ENCODE measurements at places on chromosomes 1 and 21.
A peak's percentile ranks its signal among the peaks of the same experiment; 100 is the strongest.

GRCh38 chr1:241553886-241554592 lies 21.9 kb downstream of the KMO start:
- DNase-seq, result no peak

DNA sequence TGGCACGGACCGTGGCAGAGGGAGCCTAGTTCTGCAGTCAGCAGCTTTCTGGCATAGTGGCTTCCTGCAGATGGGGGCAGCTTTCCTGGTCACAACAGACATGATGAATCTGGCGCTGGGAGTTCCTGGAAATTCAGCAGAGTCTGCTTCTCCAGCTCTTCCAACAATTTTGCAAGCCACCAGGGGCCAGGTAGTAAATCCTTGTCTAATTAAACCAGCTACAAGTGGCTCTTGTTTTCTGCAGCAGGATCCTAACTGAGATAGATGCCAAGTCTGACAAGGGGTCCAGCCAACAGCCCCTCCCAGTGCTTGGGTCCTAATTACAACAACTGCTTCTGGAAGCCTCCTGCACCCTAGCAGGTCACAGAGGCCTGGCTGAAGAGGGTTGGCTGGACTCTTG lies 35.8 kb downstream of the TRIM62 start:
- no peak for DNase-seq

- DNase-seq, result no peak
Measured at GRCh38 chr1:220770245-220770913, 16.3 kb upstream of the MTARC1 start.

DNA sequence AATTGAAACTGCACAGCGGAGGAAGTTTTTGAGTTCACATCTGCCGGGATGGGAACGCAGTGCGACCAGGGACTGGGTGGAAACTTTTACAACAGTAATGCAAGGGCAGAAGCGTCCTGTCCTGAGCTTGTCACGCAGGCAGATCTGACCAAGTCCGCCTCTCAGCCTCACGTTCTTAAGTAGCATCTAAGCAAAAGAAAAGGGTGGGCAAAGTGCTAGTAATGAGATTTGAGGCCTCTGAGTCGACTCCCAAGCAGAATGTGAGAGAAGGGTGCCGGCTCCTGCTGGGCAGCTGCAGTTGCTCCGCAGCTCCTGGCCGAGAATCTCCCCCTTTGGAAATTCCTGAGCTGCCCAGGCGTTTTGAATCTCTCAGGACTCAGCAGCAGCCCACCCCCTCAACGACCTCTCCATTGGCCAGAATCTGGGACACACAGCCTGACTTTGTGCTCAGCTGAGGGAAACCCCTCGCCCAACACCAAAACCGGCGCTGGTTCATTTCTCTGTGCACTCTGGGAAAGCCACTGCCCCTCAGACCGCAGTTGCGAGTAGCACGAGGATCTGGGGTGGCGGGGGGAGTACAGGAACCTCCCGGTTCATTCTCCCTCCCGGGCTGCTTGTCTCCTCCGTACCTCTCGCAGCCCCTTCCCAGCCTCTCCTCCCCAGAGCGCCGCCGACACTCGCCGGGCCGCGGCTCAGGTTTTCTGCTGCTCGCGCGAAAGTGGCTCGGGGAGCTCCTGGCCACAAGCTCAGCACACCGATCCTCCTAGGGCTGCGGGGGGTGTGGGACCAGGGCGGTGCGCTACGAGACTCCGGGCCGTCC lies 913 bp upstream of the S1PR1 start:
- peak; percentile 48 for DNase-seq

GRCh38 chr1:13842497-13842896 lies 142.5 kb downstream of the PRDM2 start:
- DNase-seq, result no peak

- DNase-seq, result no peak
Measured at GRCh38 chr1:203930342-203930741, 68.9 kb downstream of the SNRPE start.

DNA sequence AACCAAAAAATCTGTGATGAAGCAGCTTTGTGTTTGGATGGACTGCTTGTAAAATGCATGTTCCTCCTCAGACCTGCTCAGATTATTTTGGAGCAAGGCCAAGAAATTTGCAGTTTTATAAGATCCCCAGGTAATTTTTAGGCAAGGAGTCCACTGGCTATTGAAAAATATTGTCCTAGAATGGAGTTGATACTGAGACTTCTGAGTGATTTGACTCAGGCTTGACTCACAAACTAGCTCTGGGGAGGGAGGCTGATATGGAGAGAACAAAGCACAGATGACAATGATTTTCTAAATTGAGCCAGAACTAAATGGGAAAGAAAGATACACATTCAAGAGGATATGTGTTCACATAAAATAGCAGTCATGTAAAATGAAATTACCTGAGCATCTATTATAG lies 36.7 kb downstream of the AGL start:
- DNase-seq, result no peak

DNA sequence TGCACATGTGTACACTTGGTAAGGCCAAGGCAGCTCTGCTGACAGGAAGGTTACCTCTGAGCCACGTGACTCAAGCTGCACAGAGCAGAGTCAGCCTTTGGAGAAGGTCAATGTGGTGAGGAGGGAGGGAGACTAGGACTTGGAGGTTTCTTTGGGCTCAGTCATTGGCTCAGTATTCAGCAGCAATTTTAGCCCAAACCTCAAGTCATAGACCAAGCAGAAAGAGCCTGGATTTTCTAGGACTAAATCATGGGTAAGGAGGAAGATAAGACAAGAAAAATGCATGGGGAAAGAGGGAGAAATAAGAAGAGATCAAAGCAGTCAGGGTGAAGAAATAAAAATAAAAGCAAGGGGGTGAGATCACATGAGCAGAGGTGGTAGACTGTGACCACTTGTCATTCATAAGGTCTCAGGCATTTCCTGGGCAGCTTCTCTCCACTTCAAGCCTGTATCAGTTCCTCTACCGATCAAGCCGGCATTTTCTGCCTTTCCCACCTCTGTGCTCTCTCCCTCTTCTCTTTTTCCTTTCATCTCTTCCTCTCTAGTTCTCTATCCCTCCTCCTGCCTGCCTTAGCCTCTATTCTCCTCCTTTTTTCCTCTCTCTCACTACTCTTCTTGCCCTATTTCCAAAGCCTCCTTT lies 51.7 kb upstream of the DUSP10 start:
- no peak for DNase-seq

- DNase-seq, result no peak
Measured at GRCh38 chr21:25501462-25501861, 105.8 kb downstream of the MRPL39 start.

DNA sequence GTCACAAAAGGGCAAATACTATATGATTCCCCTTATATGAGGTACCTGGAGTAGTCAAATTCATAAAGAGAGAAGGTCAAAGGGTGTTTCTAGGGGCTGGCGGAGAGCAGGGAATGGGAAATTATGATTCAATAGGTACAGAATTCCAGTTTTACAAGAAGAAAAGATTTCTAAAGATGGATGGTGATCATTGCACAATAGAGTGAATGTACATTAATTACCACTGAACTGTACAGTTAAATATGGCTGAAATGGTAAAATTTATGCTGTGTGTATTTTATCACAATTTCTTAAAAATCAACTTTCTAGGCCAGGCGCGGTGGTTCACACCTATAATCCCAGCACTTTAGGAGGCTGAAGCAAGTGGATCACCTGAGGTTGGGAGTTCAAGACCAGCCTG lies 18.1 kb upstream of the TMEM81 start:
- DNase-seq, result no peak

DNA sequence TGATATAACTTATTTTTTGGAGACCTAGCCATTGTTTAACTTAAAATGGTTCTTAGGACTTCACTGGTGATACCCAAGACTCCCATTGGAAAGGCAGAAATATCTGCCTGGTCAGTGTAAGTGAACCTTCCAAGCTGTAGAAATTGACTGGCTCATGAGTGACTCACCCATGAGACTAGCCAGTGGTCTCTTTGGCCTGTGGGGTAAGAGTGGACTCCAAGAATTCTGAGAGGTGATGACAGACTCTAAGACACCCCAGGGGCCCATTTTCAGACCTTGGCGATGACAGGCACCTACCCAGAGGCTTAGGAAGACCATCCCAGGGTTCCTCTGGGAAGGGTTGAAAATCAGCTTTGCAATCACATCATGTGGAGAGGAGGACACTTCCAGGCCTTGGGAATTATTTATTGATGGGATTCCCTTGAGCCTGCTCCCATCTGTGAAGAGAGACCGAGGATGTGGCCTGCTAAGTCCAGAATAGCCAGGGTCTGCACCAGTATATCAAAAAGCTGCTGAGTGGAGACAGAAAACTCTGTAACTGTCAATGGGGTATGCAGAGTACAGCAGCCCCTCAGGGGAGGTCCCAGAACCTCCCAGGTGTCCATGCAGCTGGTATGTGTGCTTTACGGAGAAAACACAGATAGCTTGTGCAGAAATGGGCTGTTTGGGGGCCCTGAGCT lies 78.9 kb downstream of the KAZN start:
- no peak for DNase-seq

DNA sequence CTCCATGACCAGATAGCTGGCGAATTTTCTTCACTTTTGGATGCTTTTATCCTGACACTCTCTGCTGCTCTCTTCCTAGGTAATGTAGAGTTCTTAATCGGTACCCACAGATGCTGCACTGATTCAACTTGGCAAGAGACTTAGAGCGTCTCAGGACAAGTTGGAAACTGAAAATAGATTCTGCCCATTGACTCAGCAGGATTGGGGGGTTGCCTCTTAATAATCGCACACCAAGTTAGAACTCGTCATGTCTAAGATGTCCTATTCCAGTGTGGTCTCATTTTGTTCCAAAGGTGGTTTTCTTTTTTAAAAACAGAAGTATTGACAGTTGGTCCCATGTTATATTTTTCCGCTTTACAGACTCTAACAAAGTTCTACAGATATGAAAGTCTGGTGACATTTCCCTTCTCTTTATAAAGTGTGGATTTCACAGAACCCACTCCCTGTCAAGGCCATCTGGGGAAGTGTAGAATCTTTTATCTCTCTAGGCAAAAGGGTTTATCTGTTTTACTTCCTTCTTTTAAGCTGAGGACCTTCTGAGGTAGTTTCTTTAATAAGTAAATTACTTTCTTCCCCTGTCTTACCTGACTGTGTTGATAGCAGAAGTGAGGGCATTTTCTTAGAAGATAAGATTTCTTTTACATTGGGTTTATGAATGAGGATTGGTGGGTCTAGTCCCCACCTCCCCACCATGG lies 12.1 kb upstream of the DIPK1A start:
- no peak for DNase-seq

DNA sequence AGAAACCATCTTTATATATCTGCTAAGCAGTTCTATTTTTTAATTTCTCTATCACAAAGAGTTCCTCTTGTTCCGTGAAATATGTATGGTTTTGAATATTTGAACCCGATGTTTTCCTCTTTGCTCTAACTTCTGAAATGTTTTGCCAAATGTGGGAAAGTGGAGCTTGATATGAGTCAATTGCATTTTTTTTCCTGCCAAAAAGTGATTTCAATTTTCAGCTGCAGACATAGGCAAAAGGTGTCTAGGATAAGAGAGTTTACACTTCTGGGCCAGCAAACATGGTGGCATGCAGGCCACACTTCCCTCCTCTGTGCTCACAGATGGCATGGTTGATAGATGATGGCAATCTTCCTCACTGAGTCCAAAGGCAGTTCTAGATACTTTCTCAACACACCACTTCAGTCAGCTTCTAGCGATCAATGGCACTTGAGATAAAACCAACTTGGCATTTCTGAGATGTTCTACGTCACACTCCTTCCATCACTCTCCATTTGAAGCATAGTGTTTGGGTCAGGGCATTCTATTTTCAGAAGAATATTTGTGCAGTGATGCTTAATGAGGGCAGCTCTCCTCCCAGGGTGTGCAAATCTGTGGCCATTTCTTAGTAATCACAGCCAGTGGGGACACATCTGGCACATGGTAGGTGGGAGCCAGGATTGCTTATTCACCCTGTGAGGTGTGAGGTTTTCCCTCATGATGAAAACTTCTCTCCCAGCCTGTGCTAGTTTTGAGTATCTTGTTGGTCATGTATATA lies 54.4 kb upstream of the SCAF4 start:
- no peak for DNase-seq

- no peak for DNase-seq
Measured at GRCh38 chr1:245858722-245859492, 648.2 kb downstream of the SMYD3 start.

DNA sequence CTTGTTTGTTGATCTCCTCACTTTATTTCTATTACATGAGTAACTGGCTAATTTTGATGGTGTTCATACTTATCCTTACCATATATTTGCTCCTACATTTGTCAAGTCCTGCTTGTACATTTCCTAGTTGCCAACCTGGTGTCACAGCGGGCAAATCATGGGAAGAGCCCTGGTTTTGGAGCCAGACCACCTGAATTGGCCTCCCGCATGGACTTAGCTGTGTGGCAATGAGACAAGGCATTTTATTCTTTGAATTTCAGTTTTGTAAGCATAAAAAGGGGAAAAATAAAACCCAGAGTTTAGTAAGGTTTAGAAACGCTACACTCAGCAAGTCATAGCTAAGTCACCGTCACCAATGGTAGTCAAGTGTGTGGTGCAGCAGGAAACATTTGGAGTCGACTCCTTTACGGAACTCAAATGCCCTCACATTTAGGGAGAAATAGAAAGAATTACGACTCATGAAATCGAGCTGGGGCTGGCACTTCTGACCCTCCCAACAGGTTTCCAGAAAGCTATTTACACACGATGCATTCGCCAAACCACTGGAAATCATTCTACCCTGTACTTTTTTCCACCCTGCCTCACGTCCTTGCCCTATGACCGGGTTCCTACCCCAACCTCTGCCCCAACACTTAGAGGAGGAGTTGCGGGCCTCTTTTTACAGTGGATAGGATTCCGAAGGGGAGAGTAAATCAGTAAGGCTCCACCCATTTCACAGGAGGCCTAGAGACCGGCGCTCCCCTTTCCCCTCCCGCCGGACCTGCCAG lies 492 bp upstream of the PGM1 start:
- no peak for DNase-seq

All from stimulated activated CD8-positive, alpha-beta memory T cell treated with anti-CD3 and anti-CD28 coated beads, Interleukin-7, amount 100 ng/mL, for 4 hours (primary cell).